ENCODE measurements at places on chromosomes 4 and X.

GRCh38 chr4:175330236-175330635 is 412.1 kb downstream of the ADAM29 start:
- DNase-seq: no peak

DNA sequence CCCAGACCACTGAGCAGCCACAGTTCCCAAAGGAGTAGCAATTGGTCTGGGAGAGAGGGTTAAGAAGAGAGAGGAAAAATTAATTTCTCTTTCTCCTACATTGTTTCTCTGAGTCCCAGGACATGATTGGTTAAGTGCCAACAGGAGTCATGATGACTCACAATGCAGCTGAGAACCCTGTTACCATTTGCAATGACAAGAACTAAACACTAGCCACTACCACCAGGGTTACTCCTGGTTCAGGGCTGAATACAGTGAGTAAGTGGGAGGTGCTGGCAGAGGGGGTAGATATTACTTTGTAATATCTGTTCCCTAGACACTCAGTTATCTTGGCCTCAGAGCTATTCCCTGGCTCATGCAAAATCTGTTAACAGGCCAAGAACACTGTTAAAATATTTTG is 18.0 kb downstream of the ETDC start:
- no peak for DNase-seq

DNA sequence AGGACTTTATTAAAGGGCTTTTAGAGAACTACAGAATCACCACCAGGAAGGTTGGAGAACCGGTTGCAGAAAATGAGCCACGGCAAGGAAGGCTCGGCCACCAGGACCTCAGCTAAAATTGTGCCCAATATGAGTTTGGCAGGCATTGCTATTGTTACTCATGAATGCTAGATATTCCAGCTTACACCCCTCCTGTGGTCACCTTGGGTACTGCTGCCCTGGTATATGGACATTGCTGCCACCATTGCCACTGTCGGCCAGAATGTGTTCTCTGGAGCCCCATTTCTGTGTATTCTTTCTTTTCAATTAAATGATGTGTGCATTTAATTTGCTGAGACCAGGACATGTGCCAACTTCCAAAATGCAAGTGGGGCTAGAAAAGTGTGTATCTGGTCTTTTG is 626.7 kb upstream of the BOD1L1 start:
- no peak for DNase-seq

DNA sequence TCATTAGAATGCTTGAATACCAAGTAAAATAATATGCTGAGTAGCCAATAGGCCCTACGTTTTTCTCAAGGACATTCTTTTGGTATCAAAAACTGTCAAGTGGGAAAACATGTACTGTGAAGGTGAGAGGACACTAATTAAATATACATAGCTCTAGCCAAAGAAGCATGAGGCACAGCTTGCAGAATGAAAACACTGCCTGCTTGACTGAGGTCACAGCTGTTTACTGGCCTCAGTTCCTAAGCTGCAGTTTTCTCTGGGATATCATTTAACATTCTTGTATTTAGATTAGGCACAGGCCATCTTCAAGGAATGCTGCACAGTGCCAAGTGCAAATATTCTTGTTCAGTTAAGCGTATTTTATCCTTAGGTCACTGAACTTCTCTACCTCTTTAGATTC is 78.6 kb downstream of the NAP1L3 start:
- DNase-seq: no peak

GRCh38 chr4:67934628-67935027 is 28.7 kb downstream of the TMPRSS11A start:
- no peak for DNase-seq

Measured in nucleus accumbens (tissue), 56 donors.